ENCODE measurements at places on chromosomes 5 and 9.
A peak's percentile ranks its signal among the peaks of the same experiment; 100 is the strongest.

GRCh38 chr9:3415906-3416305 is 109.9 kb downstream of the RFX3 start:
- no peak for DNase-seq

DNA sequence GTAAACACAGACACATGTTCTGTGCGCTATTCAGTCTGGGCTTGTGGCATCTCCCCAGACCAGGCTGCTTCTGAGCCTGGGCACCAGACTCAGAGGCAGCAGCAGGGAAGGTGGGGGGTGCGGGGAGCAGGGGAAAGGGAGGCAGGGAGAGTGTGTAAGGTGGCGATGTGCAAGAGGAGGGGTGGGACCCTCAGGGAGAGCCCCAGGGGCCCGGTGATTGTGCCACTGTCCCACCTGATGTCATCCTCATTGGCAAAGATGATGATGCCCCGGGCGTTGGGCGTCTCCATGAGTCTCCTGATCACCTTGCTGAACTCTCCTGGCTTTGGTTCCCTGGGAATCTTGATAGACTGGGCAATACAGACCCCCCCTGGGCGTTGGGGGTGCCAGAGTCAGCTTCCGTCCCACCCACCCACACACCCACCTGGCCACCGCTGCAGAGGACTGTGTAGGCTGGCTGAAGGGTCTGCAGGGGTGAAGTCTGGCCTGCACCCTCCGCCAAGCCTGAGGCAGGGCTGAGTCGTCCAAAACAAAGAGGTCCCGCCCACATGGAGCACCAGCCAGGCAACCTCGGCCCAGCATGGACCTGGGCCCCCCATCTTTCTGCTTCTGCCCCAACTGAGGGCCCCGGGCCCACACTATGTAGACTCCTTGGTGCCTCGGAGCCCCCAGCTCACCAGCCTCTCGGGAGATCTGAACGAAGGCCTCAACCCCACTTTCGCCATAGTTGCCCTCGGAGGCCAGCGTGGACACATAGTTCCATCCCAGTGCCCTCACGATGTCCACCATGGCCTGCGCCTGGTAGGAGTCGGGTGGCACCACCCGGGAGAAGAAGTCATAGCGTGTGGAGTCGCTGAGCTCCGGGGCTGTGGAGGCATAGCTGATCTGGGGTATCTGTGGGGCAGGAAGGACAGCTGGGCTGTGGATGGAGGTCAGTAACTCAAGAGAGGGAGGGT is 3.7 kb downstream of the GRM6 start:
- DNase-seq = no peak

DNA sequence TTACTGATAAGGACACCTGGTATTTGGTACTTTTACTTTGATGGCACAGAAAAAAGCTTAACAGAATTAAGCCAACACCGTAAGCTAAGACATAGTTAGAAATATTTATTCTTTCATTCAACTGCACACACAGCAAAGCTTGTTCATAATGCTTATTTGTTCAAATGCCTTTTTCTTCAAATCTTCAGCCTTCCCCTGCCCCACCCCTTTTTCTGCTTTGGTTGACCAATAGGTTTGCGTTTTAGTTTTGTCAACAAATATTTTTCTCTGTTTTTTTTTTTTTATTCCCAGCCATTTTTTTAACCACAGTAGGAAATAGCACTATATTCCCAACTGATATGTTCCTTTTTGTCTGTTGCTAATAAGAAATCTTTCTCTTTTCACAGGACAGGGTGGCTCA is 4.9 kb upstream of the RICTOR start:
- DNase-seq = no peak

- DNase-seq = peak; percentile 47
Observed at GRCh38 chr5:141208478-141208877, at the start of gene PCDHB12. Gene PCDHB12, plus strand, starts transcription at chr5:141208719. Its CDS starts 189 bp downstream, at chr5:141208908.

- no peak for DNase-seq
Observed at GRCh38 chr5:133877351-133878235, 90.8 kb downstream of the C5orf15 start.

DNA sequence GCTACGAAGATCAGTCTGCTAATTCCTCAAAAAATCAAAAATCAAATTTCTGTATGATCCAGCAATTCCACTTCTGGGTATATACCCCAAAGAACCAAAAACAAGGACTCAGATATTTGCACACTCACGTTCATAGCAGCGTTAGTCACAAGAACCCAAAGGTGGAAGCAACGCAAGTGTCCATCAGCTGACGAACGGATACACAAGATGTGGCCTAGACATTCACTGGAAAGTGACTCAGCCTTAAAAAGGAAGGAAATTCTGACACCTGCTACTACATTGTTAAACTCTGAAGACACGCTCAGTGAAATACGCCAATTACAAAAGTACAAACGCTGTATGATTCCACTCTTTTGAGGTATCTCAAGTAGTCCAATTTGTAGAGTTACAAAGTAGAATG is 93.3 kb downstream of the OTULIN start:
- no peak for DNase-seq

- DNase-seq = no peak
Observed at GRCh38 chr5:80153586-80154126, 102.2 kb downstream of the SERINC5 start.

GRCh38 chr5:6322163-6322713 is 56.1 kb downstream of the MED10 start:
- no peak for DNase-seq

DNA sequence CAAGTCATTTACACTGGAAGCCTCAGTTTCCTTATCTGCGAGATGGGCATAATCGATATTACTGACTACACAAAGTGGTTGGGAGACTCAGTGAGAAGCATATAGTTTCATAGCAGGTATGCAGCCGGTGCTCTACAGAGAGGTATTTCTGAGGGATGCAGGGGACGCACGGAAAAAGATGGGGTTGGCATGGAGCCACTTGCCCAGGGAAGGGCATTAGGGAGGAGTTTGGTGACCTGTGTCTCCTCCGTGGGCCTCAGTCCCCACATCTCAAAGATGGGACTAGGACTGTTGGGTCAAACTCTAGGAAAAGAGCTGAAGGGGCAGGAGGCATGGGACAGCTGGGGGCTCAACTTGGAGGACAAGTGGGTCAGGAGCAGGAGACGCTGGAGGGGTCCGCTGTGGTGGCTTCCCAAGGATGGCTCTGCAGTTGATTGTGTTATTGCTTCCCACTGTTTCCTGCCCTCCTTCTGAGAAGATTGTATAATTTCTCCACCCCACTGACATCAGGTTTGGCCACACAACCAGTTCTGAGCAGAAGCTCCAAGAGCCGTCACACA is 158.6 kb upstream of the ALDH1B1 start:
- DNase-seq = no peak

DNA sequence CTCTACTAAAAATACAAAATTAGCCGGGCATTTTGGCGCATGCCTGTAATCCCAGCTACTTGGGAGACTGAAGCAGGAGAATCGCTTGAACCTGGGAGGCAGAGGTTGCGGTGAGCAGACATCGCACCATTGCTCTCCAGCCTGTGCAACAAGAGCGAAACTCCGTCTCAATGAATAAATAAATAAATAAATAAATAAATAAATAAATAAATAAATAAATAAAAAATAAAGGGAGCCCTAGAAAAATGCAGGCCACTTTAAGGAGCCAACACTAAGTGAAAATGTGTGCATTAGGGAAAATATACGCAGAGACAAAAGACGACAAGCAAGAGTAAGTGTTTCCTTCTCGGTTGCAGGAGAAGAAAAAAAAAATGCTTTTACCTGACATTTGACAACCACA is 132.6 kb upstream of the CDH10 start:
- DNase-seq = no peak

DNA sequence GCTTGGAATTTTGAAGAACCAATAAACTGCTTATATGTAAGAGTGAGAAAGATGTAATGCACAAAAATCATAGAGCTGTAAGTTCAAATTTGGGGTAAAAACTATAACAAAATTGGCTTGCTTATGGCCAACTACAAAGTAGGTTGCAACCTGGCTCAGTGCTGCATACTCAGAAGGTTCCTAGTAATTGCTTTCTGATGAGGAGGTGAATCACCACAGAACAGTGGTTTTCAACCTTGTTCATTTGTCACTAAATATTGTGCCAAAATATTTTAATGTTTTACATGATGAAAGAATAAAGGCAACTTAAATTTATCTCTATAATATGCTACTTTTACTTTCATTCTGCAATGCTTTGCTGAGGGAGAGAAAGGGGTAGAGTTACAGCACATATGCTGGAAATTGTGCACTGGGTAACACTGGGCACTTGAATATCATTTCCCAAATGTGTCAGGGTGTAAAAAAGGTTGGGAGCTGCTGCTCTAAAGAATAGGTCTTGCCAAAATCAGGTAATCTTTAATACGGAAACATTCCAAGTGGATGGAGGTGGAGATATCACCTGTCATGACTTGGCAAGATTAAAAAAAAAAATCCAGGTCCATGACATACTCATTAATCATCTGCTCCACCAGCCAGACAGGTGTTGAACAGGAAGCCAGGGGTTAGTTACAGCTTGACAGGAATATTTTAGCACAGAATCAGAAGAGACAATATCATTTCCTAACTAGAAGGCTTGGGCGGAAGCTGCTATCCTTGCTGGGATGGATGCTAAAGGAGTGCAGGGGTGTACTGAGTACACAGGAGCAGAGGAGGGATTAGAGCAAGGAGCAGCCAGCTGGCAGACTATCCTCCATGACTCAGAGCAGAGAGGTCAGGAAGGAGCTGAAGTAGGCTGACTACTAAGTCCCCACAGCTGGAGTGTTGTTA is 34.6 kb upstream of the CCL21 start:
- DNase-seq = peak; percentile 31

GRCh38 chr5:134151723-134152122 is 25.0 kb downstream of the SKP1 start:
- no peak for DNase-seq

GRCh38 chr5:133883916-133884315 is 84.5 kb downstream of the C5orf15 start:
- DNase-seq = no peak

DNA sequence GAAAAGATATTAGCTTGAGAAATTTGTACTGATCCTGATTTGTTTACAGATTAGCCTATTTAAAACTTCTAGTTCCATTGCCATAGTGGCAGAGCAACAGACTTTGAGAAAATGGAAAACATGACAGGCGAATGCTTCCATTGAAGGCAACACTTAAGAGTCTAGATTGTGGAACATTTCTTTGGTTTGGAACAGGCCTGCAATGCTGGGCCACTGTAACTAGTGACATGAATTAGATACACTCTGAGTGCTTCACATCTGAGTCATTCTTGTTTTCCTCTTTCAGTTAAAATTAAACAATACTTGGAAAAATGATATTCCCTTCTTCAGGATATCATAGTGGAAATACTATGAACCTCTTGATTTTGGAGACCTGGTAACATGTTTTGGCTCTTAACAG is 453.6 kb upstream of the TUSC1 start:
- peak; percentile 59 for DNase-seq

GRCh38 chr5:162565-163337 is 28.5 kb upstream of the LRRC14B start:
- no peak for DNase-seq

- peak; percentile 28 for DNase-seq
Observed at GRCh38 chr9:96137671-96138429, 164.1 kb downstream of the HSD17B3 start.

- no peak for DNase-seq
Observed at GRCh38 chr9:33202018-33202417, 34.9 kb upstream of the B4GALT1 start.

DNA sequence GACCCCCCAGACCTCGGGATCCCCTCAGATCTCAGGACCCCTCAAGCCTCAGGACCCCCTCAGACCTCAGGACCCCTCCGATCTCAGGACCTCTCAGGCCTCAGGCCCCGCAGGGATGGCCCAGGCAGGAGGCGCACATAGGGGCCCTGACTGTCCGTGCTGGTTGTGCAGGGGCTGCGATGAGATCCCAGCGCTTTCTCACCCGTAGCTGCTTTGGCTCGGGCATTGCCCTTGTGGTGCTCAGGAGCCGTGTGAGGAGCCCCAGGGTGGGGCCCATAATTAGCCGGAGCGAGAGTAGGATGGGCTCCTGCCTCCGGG is 680 bp upstream of the LPCAT1 start:
- no peak for DNase-seq

DNA sequence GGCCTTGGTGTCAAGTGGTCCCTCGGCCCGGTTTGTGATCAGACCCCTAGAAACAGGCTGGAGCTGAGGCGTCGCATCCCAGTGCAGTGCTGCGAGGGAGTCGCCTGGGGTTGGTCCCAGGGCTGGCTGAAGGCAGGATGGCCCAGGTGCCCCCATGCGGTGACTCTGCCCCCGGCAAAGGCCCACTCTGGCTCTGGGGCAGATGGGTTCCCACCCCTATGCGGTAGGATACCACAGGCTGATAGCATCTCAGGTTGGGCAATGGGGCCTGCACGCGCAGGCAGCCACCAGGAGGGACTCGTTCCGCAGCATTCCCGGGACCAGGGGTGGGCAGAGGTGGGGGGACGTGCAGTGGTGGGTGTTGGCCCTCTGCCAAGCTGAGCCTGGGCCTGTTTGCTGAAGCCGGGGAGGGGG is 86.0 kb downstream of the RXRA start:
- no peak for DNase-seq

- DNase-seq = no peak
Observed at GRCh38 chr9:115951977-115952376, 201.6 kb upstream of the PAPPA start.

Measured in M059J (cell line).